NCI-H2029 (cell line): ENCODE measurements at places on chromosomes 3 and 15.

DNA sequence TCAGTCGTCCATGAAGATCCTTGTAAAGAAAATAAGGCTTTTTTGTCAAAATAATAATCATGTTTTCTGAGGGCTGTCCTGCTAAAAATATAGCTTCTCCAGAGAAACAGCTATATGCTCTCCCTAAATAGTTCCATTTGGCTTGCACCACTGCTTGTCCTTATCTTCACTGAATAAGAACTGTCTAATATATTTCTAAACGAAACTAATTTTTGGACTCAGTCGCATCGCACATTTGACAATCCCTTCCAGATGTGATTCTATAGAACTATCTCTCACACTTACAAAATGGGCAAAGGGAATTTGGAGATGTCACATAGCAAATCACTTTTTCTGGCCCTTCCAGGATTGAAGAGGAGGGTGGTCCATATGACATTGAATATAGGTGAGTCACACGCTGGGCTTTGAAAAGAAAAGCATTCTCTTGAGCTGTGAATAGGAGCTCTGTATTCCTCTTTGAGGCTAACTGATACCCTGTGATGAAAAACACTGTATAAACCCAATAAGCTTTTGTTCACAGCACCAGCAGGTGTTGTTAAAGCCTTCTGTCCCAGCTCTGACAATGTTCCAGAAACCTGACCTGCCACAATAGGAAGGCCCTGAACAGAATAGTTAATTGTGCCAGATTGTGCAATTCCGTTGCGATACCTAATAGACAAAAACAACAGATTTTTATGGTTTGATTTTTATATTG, 1144.2 kb downstream of the ROBO2 start:
- DNase-seq = peak; percentile 13

- DNase-seq = no peak
Observed at GRCh38 chr15:61748529-61748928, 311.7 kb downstream of the VPS13C start.

- no peak for DNase-seq
Observed at GRCh38 chr3:9241956-9242355, 7.5 kb downstream of the SRGAP3 start.

DNA sequence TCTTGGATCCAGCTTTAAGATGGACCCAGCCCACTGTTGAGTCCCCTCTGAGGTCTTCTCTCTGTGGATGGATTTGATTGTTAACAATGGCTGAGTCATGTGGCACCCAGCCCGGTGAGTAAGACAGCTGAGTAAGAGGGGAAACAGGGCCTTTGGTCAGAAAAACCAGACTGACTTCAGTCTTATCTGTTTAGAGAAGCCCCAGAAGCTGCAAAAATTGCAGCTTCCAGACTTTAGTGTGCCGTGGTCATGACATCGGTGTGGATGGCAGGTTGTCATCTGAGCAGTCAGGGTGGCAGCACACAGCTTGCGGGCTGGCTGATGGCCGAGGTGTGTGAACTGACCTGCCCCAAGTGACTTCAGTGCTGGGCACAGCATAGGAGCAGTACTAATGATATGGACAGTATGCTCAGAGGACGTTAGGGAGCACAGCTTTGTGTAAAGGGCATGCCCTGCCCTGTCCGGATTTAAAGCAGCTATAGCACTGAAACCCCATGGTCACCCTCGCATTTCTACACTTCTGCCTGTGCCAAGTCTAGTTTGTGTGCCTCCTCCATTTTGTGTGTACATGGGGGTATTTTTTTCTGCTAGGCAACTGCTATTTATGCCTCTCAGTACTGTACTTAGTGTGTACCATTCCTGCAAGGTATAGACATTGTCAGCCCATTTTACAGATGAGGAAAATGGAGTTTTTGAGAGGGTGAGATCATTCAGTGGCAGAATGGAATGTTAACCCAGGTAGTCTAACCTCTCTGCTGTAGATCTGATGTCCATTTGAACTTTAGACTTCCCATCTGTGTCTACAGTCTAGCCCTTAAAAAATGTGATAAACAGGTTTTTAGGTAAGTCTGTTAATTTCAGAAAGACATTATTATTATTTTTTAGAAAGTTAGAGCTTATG, 44.4 kb downstream of the FLNB start:
- DNase-seq = no peak

DNA sequence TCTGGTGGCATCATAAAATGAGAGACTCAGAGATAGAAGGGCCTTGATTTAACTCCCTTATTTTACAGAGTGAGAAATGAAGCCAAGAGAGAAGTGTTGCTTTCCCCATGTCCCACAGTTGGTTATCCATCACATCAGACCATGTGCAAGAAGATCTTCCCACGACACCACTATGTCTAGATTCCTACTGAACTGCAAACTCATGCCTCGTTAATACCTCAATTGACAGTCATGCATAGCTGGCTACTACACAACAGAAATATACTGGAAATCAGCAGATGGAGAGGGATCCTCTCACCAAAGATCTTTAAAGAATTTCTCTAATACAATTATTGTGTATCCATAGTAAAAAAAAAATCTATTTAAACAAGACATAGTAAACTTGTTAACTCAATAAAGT, 33.3 kb downstream of the PEAK1 start:
- DNase-seq = no peak

GRCh38 chr15:100856867-100857266, 22.8 kb upstream of the ALDH1A3 start:
- no peak for DNase-seq

GRCh38 chr15:71743861-71744382, 66.4 kb upstream of the NR2E3 start:
- DNase-seq = peak; percentile 3

DNA sequence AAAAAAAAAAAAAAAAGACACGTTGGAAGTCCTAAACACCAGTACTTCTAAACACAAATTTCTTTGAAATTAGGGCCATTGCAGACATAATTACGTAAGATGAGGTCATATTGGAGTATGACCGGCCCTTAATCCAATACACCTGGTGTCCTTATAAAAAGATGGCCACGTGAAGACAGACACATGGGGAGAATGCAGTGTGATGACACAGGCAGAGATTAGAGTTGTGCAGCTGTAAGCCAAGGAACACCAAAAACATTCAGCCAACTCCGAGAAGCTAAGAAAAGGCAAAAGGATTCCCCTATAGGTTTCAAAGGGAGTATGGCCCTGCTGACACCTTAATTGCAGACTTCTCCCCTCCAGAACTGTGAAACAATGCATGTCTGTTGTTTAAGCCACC, 379.0 kb upstream of the PDZRN3 start:
- DNase-seq = no peak

- no peak for DNase-seq
Observed at GRCh38 chr3:160956785-160957184, 148.4 kb downstream of the B3GALNT1 start.

- DNase-seq = no peak
Observed at GRCh38 chr15:98785807-98786621, 137.7 kb downstream of the IGF1R start.

GRCh38 chr3:143970773-143971358, 757 bp upstream of the DIPK2A start:
- peak; percentile 46 for DNase-seq

DNA sequence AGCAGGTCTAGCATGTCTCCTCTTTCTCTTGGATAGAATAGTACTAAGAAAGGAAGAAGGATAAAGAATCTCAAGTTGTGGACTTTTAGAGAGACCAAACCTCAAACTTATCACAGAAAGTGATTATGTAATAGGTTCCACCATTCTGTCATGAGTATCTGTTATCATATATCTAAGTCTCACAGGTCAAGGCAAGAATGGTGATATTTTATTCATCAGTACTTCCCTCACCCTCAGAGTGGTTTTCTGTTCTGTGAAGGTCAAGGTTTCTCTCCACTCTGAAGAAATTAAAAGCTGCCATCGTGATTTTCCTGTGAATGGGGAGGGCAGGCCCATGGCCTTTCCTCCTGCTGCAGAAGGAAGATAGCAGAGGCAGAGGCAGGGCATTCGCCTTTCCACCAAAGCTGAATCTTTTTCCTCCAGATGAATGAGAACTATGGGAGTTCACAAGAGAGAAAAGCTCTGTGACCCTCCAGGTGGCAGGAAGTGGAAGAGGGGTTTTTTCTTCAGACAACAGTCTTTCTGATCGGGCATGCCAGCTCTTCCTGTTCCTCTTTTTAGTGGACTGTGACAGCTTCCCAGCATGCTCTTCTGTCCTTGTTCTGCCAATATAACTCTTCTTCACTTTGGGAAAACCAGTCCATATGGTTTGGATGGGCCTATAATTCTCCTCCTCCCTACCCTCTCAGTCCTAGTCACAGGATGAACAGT, 37.1 kb upstream of the CCK start:
- DNase-seq = no peak

- no peak for DNase-seq
Observed at GRCh38 chr15:41827290-41827879, 507 bp upstream of the JMJD7 start.

GRCh38 chr15:83766339-83766738, 112.4 kb downstream of the ADAMTSL3 start:
- DNase-seq = no peak

DNA sequence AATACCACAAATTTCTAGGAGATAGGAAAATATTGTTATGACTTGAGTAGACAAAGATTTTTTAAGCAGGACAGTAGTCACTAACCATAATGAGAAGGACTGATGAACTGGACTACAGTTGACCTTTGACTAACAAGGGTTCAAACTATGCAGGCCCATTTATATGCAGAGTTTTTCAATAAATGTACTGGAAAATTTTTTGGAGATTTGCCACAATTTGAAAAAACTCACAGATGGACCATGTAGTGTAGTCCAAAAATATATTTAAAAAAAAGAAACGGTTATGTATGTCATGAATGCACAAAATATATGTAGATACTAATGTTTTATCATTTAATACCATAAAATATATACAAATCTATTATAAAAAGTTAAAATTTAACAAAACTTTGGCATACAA, 151.8 kb downstream of the LRRN1 start:
- DNase-seq = no peak

- DNase-seq = no peak
Observed at GRCh38 chr3:9810433-9810770, 340 bp downstream of the TTLL3 start.

DNA sequence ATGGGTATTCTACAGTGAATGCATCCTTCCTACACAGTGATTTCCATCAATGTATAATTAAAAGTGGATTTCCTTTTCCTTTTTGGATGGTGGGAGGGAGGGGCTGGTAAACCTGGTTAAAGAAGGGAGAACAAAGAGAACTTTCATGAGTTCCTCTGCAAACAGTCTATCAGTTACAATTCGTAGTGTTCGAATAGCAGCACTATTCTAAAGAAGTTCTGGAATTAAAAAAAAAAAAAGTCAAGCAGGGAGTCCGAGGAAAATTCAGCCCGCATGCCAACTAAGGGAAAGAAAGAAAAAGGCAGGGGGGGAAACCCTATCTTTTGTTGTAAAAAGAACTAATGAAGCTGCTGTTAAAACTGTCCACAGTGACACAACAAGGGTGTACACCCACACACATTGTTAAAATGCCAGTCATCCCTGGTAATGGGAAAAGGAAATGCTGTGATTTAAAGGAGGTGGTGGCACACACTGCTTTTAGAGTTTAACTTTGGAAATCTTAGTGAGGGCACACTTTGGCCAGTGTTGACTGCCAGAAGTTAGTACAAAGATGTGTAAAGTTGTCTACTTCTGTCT, 521.2 kb downstream of the ZIC1 start:
- no peak for DNase-seq
